ENCODE measurements at places on chromosomes 1 and 21.

DNA sequence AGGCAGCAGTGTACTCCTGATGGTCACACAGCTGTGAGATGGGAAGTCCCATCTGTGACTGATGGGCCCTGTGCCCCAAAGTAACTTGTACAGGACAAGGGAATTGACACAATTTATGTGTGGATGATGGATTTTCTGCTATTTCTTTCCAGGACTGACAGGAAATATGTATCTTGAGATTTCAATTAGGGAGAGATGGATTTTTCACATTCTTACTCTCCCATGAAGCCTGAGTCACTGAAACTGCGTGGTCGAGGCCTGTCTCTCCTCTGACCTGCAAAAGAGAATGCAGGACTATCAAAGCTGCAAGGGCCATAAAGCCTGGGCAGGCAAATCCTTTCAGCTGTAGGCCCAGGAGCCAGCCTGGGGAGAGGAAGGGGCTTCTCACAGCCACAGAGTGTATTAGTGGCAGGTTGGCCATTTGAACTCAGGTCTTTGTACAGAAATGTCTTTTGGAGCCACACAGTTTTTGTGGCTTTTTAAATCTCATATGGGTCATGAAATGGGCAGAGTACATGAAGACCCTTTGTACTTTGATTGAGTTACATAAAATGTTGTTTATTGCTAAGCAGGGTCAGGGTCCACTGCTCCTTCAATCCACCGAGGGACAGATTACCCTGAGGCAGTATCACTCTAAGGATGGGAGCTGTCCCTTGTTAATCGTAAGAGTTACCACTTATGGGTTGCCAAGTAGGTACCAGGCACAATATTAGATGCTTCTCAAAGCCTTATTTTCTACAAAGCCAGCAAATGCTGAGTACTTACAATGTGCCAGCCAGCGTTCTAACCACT lies 14.8 kb downstream of the ALX3 start:
- no peak for DNase-seq

GRCh38 chr1:116567790-116568661 lies 2.8 kb downstream of the CD58 start:
- no peak for DNase-seq

DNA sequence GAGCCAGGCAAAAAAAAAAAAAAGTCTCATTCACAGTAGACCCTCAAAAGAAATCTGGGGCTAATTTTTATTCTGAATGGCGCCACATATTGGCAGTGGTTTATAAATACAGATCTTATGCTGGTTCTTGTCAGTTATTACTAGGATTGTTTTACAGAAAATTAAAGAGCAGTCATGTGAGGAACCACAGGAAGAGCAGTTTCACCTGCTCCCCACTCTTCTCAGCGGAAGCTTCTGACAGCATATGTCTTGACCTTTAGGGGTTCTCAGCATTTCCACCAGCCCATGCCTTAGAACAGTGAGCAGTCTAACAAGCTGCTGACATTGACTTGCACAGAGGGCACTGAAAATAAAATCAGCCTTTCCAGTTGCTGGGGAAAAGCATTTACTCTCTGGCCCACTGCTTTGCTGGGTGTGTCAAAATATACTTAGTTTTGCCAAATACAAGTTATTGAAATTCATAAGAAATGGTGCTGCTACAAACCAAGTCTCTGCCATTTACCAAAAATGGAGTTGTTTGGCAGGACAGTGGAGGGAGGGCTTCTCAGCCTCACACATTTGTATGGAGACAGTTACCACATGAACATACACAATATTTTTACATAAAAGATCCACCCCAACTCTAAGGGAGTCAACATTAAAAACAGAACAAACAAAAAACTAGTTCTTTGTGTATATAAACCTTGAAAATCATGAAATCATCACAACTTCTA lies 144.2 kb downstream of the SYT2 start:
- no peak for DNase-seq

- no peak for DNase-seq
Observed at GRCh38 chr1:194225821-194226220, 1039.4 kb upstream of the B3GALT2 start.

GRCh38 chr1:160520999-160521398 lies 2.1 kb downstream of the SLAMF6 start:
- no peak for DNase-seq

DNA sequence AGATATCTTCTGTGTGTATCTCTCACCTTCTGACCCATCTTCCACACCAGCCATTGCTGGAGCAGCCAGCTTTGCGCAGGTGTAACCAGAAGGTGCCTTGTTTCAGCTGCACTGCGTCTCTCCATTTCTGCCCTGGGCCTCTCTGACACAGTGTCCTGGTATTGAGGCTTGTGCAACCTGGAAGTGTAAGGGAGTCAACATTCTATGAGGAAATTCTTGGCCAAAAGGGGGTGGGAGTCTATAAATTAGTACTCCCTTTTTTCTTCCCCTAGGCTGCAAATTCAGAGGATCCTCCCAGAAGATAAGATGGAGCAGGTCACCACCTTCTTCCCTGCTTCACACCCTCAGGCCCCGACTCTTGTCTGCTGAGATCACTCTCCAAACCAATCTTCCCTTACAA lies 109.1 kb downstream of the MRPS6 start:
- no peak for DNase-seq

DNA sequence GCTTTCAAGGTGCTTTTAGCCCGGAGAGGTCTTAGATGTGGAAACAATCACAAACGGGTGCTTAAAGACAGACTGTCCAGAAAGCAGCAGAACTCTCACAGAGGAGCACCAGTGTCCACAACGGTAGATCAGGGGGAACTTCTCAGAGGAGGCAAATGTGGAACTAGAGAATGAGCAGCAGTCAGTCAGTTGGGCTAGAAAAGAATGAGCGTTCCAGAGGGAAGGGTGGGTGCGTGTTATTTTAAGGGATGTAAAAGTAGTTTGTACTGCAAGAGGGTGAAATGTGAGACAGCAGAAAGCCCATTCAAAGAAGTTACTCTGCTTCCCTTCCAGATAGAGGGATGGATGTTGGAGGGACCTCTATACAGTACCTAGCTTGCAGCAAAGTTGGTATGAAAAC lies 30.9 kb downstream of the RGS5 start:
- no peak for DNase-seq

- DNase-seq: no peak
Observed at GRCh38 chr1:11042995-11043874, 3.8 kb downstream of the MASP2 start.

Measured in BE2C (cell line).